ENCODE measurements at places on chromosomes 6 and 20. TPM values are rescaled to one million over a fixed set of nuclear protein-coding genes. Genes with fewer than 3 reads are reported as not detected.

GRCh38 chr6:98984121-98984520 lies 36.4 kb upstream of the FBXL4 start:
- H3K4me1 ChIP-seq = peaks cover 4% of the 10 kb centered on the region
- DNase-seq = no peak
- no peak overlapping the region for H3K27ac ChIP-seq
- no peaks in the 10 kb centered on the region for H3K27me3 ChIP-seq
- H3K4me3 ChIP-seq = no peak overlapping the region

DNA sequence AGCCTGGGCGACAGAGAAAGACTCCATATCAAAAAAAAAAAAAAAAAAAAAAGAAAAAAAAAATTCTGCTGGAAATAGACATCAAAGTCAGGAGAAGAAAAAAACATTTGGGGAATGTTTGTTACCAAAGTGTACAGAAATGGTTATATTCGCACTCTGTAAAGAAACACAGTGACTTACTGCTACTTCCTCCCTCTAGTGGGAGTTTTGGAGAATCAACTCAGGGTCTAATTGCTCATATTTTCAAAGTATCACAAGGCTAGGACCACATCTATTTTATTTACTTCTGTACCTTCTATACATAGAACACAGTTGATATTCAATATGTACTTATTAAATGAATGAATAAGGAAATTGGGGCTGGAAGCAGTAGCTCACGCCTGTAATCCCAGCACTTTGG lies 24.4 kb downstream of the ARG1 start:
- no peak overlapping the region for H3K4me3 ChIP-seq
- H3K36me3 ChIP-seq = peaks cover 51% of the 10 kb centered on the region
- DNase-seq = no peak
- H3K27ac ChIP-seq = no peak overlapping the region
- no peaks in the 10 kb centered on the region for H3K4me1 ChIP-seq

DUSP22 gene
- total RNA-seq = 48.2 TPM

GMNN gene
- 6.9 TPM for total RNA-seq

AIF1 gene
- 9.5 TPM for total RNA-seq

GRCh38 chr6:169404828-169405227 lies 151.2 kb upstream of the THBS2 start:
- H3K4me3 ChIP-seq = no peak overlapping the region
- no peak for DNase-seq
- H3K27ac ChIP-seq = no peak overlapping the region
- no peaks in the 10 kb centered on the region for H3K36me3 ChIP-seq

GTSF1L gene
- not detected for total RNA-seq

DNA sequence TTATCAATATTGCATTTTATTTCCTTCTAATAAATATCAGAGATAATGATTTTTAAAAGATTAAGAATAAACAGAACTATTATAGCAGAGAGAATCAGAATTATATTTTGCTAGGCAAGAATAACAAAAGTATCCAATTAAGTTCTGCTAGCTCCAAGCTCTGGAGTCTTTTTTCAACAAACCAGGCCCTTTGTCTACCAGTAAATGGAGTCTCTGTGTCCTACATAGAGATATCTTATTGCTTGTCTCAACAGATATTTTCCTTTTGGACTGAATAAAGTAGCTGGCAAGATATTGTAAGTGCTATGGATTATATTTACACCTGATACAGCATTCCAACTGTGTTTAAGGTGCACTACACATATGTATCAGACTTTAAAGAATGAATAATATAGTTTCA lies 107.1 kb downstream of the DST start:
- peaks cover 50% of the 10 kb centered on the region for H3K4me1 ChIP-seq
- no peak for DNase-seq
- H3K27me3 ChIP-seq = no peaks in the 10 kb centered on the region
- no peak overlapping the region for H3K4me3 ChIP-seq
- H3K27ac ChIP-seq = no peak overlapping the region

PACRG gene
- total RNA-seq = 83.3 TPM

- no peak overlapping the region for H3K27ac ChIP-seq
- H3K27me3 ChIP-seq = no peaks in the 10 kb centered on the region
- H3K4me1 ChIP-seq = no peaks in the 10 kb centered on the region
- H3K36me3 ChIP-seq = no peaks in the 10 kb centered on the region
Observed at GRCh38 chr20:43975096-43975768, 60.6 kb downstream of the TOX2 start.

DNA sequence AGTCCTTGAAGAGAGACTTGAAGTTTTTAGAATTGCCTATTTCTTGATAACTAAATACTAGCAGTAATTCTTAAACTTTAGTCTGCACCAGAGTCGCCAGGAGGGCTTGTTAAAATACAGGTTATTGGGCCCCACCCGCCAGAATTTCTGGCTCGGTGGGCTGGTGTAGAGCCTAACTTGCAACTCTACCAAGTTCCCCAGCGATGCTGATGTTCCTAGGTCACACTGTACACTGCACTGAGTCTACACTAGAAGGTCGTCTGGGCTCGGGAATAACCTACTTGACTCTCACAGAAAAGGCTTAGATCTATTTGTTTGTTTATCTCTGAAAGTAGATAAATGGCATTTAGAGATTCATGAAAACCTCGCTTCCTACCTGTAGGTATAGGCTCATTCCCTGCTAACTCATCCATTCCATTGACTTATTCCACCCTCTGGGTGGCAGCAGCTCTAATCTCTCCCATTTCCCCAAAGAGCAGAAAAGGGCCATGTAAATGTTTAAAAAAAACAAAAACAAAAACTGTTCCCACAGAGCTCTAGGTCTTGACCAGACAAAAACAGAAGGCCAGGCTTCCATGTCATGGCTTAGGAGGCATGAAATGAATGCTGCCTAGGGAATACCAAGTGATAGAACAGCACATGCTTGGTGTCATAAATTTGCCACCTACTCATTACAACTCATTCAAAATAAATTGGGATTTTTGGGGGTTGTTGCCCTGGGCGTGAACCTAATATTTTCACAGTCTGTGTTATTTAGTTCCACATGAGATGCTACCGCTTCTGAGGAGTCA lies 292.1 kb downstream of the ADGB start:
- H3K27ac ChIP-seq = no peak overlapping the region
- H3K27me3 ChIP-seq = no peaks in the 10 kb centered on the region
- H3K36me3 ChIP-seq = no peaks in the 10 kb centered on the region
- H3K4me1 ChIP-seq = no peaks in the 10 kb centered on the region
- H3K4me3 ChIP-seq = no peak overlapping the region

SLC17A3 gene
- not detected for total RNA-seq

GRCh38 chr6:89217299-89217910 lies at the start of gene GABRR1:
GABRR1 (minus strand) TSS chr6:89217358; CDS start chr6:89217322, 36 bp downstream.
- no peaks in the 10 kb centered on the region for H3K4me1 ChIP-seq
- no peaks in the 10 kb centered on the region for H3K36me3 ChIP-seq
- H3K4me3 ChIP-seq = no peak within 1 kb of the TSS
- H3K27ac ChIP-seq = no peak within 1 kb of the TSS

TUBB1 gene
- 0.38 TPM for total RNA-seq

DNA sequence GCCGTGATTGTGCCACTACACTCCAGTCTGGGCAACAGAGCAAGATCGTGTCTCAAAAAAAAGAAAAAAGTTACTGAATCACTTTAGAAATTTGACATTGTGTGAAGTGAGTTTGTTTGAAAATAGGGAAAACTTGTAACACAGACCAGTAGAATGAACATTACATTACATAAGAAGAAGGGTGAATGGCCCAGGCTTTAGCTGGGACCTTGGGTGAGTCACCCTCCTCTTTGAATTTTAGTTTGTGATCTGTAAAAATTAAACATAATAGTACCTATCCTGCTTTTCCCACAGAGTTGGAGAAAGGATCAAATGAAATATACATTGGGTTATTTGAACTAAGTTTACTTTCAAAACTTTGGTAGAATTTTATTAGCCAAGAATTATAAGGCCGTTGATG lies 56.3 kb downstream of the KCNS1 start:
- H3K36me3 ChIP-seq = no peaks in the 10 kb centered on the region
- no peaks in the 10 kb centered on the region for H3K27me3 ChIP-seq
- H3K4me1 ChIP-seq = peaks cover 4% of the 10 kb centered on the region
- H3K4me3 ChIP-seq = no peak overlapping the region
- DNase-seq = no peak

CDSN gene
- not detected for total RNA-seq

- DNase-seq = peak; percentile 40
- no peaks in the 10 kb centered on the region for H3K4me1 ChIP-seq
- H3K27ac ChIP-seq = peak overlapping the region; percentile 71
- no peaks in the 10 kb centered on the region for H3K27me3 ChIP-seq
- H3K36me3 ChIP-seq = no peaks in the 10 kb centered on the region
- peak overlapping the region; percentile 77 for H3K4me3 ChIP-seq
Observed at GRCh38 chr6:125748406-125749172, 843 bp upstream of the HEY2 start.

GRCh38 chr6:53066077-53066417 lies 843 bp downstream of the FBXO9 start:
- peak overlapping the region; percentile 73 for H3K4me3 ChIP-seq
- peak overlapping the region; percentile 79 for H3K27ac ChIP-seq
- H3K4me1 ChIP-seq = peaks cover 43% of the 10 kb centered on the region
- H3K36me3 ChIP-seq = no peaks in the 10 kb centered on the region
- DNase-seq = peak; percentile 58
- H3K27me3 ChIP-seq = no peaks in the 10 kb centered on the region

DNA sequence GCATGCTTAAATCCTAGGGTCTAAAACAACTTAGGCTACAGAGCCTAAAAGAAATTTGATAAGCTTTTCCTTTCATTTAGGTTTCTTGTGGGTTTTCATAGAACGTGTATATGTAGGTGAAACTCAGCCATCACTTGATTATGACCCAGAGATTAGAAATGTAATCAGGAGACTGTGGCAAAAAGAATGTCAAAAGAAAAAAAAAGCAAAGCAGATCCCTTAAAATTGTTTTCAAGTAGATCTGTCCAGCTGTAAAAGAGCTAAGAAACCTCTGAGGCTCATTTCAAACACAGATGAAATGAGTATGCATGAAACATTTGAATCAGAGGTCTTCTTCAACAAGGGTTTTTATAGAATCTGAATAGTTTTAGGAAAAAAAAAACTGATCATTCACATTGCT lies 341.3 kb upstream of the PRDM1 start:
- no peak overlapping the region for H3K4me3 ChIP-seq
- no peaks in the 10 kb centered on the region for H3K4me1 ChIP-seq
- no peaks in the 10 kb centered on the region for H3K36me3 ChIP-seq
- DNase-seq = no peak

DNA sequence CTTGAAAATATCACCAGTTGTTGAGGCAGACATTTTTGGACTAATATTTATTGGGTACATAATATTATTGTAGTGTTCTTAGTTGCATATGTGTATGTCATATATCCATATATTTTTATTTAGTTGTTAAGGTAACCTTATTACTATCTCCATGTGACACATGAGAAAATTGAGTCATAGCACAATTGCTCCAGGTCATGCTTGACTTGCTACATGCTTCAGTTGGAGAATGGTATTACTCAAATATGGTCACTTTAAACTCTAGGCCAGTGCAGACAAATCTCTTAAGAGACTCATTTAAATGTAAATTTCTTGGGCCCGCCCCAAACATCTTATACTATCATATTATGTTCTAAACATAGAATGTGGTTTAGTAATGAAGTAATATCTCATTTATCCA lies 246.1 kb downstream of the RIMS1 start:
- no peak overlapping the region for H3K4me3 ChIP-seq
- H3K4me1 ChIP-seq = no peaks in the 10 kb centered on the region
- H3K27ac ChIP-seq = no peak overlapping the region

- H3K4me3 ChIP-seq = no peak overlapping the region
- H3K27me3 ChIP-seq = no peaks in the 10 kb centered on the region
- H3K27ac ChIP-seq = no peak overlapping the region
Observed at GRCh38 chr6:31396422-31397152, 6.8 kb upstream of the MICA start.

DNA sequence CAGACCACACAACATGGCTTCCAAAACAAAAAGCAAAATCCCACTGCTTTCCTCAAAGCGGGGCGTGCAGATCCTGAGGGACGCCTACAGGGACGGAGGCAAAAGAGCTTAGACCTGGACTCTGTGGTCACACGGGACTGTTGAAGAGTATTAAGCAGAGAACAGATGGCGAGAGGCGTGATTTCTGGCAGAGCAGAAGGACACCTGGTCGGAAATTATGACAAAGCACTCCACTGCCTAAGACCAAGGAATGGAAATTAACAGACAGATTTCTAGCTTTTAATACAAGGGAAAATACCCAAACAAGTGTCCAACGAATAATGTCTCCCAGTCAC lies 15.4 kb downstream of the CST7 start:
- H3K4me1 ChIP-seq = no peaks in the 10 kb centered on the region
- no peak overlapping the region for H3K27ac ChIP-seq
- H3K27me3 ChIP-seq = no peaks in the 10 kb centered on the region
- peaks cover 40% of the 10 kb centered on the region for H3K36me3 ChIP-seq
- DNase-seq = no peak

DNA sequence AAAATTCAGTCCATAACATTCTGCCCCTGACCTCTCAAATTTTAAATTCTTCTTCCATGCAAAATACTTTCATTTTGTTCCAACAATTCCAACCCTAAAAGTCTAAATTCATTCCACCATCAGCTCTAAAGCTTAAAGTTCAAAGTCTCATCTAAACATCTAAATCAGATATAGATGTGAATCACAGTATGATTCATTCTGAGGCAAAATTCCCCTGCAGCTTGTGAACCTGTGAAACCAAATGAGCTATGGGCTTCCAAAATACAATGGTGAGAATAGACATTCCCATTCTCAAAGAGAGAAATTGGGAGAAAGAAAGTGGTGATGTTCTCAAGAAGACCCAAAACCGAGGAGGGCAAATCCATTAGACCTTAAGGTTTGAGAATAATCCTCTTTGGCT lies 309.8 kb downstream of the HIVEP2 start:
- H3K27me3 ChIP-seq = no peaks in the 10 kb centered on the region
- no peaks in the 10 kb centered on the region for H3K36me3 ChIP-seq
- H3K27ac ChIP-seq = no peak overlapping the region
- no peak overlapping the region for H3K4me3 ChIP-seq

DNA sequence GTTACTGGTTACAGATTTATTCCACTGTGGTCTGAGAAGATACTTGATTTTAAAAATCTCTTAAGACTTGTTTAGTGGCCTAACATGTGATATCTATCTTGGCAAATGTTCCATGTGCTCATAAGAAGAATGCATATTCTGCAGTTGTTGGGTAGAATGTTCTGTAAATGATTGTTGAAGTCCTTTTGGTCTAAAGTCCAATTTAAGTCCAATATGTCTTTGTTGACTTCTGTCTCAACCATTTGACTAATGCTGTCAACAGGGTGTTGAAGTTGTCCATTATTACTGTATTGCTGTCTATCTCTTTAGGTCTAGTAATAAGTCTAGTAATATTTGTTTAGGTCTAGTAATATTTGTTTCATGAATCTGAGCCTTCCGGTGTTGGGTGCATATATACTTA lies 387.8 kb upstream of the RUNX2 start:
- no peaks in the 10 kb centered on the region for H3K36me3 ChIP-seq
- H3K4me3 ChIP-seq = no peak overlapping the region
- no peak for DNase-seq
- no peaks in the 10 kb centered on the region for H3K4me1 ChIP-seq

GRCh38 chr6:89604653-89605052 lies 33.9 kb downstream of the LYRM2 start:
- no peak overlapping the region for H3K27ac ChIP-seq
- H3K4me1 ChIP-seq = peaks cover 7% of the 10 kb centered on the region
- peaks cover 11% of the 10 kb centered on the region for H3K36me3 ChIP-seq
- no peak overlapping the region for H3K4me3 ChIP-seq
